AML-193 (cell line): ENCODE measurements at places on chromosomes 6 and 20.

- DNase-seq, result no peak
Measured at GRCh38 chr6:13303668-13304017, 24.7 kb downstream of the TBC1D7 start.

GRCh38 chr6:41531016-41531415, 15.2 kb upstream of the FOXP4 start:
- no peak for DNase-seq

DNA sequence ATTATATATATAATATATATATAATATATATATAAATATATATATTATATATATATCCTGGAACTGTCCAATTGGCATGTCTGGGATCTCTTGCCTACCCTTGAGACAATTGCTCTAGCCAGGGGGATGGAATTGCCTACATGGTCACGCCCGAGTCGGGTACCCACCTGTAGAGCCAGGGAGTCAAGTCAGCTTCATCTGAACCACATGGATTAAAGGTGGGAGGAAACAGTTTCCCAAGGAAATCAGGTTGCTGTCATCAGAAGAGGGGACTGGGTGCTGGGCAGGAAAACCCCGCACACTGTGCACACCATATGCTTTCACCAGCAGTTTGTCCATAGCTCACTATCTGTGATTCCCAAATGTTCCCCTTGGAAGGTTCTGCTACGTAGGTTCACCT, 252.5 kb upstream of the NOX3 start:
- no peak for DNase-seq

DNA sequence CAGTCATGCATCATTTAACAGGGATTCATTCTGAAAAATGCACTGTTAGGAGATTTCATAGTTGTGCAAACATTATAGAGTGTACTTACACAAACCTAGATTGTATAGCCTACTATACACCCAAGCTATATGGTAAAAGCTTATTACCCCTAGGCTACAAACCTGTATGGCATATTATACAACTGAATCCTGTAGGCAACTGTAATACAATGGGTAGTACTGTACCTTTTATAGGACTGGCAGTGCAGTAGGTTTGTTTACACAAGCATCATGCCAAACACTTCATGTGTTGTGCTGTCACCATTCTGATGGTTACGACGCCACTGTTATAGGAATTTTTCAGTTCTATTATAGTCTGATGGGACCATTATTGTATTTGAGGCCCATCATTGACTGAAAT, 39.3 kb upstream of the KHDC1 start:
- no peak for DNase-seq

DNA sequence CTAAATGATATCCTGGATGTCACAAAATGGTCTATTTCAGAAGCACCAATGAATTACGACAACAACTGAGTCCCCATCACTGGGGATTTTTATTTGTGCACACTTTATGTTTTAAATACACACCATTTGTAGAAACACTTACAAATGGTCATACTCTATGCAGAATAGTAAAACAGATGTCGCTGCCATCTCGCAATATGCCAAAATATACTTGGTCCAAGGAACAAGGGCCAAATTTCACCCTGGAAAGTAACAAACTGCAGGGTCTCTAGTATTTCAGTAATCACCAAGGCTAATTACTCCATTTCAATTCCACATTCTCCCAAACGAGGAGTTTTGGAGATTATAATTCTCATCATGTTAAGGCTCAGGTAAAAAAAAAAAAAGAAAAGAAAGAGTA, 215.2 kb downstream of the LMBRD1 start:
- DNase-seq, result no peak

GRCh38 chr6:16635291-16635809, 125.9 kb downstream of the ATXN1 start:
- DNase-seq, result no peak

GRCh38 chr6:131084982-131085381, 21.9 kb upstream of the EPB41L2 start:
- no peak for DNase-seq

- DNase-seq, result no peak
Measured at GRCh38 chr6:22222469-22222868, 74.4 kb downstream of the PRL start.

- no peak for DNase-seq
Measured at GRCh38 chr6:9583753-9584352, 831.0 kb downstream of the TFAP2A start.

GRCh38 chr20:7505152-7505834, 435.0 kb downstream of the HAO1 start:
- DNase-seq, result no peak

DNA sequence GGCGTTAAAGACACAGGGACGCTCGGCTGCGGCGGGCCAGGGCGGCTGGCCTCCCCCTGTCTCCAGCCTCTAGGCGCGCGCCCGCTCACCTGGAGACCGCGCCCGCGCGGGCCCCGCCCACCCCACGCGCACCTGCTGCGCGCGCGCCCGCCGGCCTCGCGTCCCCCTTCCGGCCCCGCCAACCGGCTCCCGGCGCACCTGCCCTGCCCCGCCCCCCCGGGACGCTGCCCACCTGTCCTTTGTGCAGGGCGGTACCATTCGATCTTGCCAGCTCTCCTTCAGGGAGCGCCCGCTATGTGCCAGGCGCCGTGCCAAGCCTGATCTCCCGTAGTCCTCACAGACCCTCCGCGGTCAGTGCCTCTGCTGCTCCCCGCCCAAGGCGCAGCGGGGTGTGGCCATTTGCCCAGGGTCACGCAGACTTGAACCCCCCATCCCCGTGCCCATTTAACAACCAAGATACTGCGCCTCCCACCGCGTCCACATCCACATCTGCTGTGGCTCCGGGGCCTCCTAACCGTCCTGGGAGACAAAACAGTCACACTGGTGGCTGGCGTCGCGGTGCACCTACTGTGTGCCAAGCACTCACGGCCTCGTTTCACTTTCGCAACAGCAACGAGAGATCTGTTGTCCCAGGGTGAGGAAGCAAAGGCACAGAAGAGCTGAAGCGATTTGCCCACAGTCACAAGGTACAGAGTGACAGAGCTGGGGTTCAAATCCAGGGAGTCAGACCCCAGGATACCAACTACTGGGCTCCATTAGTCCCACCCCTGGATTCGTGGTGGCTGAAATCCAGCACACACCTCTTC, 48.1 kb downstream of the NOL4L start:
- DNase-seq, result no peak

DNA sequence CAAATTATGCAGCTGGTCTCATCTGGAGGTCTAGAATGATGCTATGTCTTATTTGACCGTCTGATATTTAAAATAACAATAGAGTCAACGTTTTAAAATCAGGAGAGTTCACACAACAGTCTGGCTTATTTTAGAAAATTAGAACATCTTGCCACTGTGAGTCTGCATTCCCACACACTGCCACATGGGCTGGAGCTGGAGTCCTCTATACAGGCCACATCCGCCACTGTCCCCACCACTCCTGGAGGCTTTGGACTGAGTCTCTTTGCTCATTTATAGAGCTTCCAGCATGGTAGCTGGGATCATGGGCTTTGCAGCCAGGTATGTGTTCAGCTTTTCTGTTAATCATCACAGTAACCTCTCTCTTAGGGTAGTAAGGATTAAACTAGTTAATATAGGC, 68.8 kb upstream of the ZNFX1 start:
- no peak for DNase-seq

DNA sequence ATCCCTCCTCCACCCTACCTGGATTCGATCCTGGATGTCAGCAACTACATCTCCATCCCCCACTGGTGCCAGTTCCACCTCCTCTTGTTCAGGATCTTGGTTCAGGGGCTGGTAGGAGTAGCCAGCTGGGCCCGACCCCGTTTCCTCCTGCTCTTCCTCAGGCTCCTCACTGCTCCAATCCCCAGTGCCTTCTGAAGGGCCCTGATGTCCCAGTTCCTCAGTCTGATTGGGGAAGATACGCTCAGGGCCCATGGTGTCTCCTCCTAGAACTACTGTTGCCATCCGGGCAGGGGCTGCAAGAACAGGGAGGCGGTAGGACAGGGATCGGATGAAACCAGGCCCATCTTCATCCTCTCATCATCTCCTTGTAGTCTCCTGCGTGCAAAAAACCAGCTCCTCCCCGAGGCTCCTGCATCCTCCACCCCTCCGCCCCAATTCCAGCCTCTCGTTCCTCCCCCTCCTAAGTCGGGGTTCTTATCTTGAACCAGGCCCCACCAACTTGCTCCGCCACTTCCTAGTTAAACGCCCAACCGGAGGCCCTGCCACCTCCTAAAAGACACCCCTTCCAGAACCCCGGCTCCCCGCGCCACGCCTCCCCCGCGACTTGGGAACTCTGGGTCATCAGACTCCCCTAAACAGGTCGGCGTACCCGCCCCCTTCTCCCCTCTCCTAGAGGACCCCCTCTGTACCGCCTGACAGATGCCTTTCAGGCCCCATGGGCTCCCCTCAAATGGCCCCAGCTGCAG, 476 bp downstream of the MEA1 start:
- DNase-seq, result peak; percentile 43

DNA sequence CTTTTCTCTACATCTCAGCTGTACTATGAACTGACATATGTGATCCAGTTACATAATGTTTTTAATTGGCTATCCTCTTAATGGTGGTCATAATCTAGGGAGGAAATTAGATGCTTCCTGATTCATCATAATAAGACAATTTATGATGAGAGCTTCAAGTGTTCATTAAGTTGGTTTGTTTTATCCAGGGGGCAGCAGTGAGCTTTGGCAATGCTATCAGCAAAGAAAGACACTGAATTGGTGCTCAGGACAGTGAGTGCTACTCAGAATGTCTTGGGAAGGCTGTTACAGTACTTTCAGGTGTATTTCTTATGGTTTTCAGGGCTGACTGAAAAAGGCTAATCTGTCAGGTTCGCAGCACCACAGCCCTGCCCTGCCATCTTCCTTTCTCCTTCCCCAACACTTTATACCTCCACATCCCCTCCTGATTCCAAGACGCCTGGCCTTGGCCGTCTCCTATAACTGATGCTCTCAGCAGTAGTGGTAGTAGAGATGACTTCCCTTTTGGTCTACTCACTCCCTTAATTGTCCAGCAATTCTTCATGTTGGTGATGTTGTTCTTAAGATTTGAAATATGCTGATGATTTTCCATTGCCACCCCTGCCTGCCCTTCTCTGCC, 67.0 kb upstream of the TNFAIP3 start:
- DNase-seq, result peak; percentile 91

DNA sequence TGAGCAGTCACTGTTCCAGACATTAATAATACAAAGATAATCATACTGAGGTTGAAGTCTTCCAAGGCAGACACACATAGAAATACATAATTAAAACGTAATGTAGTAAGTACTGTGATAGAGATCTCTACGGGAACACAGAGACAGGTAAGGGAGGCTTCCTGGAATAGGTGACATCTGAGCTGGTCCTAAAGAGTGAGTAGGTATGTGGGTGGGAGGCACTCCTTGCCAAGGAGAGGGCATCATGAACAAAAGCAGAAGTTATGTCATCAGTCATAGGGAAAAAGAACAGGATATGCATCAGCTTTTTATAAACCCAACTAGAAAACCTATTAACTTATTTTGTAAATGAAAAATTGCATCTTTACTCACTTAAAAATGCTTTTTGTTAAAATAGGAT, 110.0 kb downstream of the MAP7 start:
- DNase-seq, result no peak

DNA sequence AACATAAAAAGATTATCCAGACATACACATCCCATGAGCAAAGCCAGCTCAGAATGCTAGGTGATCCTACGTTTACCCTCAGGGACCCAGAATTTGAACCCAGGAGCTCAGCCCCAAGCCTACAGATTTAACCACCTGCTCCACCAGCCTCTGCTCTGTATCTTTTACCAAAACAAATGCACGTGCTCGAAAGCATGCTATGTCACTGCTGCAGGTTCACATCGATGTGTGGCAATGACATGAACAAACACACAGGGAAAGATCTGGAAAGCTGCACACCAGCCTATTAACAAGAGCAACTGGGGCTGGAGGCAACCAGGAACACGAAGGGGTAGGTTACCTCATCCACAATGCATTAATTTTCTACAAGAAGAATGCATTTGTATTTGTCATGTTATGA, 32.1 kb downstream of the PREX1 start:
- DNase-seq, result no peak
